ENCODE measurements at places on chromosomes 12 and 14.
A peak's percentile ranks its signal among the peaks of the same experiment; 100 is the strongest.

GRCh38 chr14:92978229-92979021 is 55.5 kb downstream of the CHGA start:
- no peak for DNase-seq

DNA sequence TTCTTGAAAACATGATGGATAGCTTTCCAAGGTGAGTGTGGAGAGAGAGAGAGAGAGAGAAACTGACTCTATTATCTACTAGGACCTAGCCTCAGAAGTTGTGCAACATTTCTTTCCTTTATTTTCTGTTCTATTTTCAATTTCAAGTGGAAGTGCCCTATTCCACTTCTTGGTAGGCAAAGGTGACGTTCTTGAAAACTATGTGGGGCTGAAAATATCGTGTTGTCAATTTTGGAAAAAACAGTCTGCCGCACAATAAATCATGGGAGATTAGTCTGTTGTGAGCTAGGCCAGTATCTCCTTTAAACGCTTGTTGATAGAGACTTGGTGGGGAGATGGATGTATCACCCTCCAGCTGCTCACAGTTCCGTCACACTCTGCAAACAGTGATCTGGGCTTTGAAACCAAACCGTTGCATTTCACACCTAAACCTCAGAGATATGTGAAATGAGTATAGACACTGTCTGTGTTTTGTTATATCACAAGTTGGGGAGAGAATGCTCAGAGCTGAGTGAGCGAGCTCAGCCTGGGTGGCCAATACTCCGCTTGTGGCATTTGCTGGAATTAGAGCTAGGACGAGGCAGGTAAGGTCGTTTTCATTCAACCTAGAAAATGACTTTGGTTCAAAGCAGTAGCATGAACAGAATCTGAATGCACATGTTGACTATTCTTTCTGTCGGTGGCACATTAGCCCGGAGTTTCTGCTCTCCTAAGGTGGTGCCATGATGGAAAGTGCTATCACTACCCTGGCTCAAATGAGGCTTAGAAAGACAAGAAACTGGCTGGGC is 75.1 kb upstream of the ST8SIA1 start:
- peak; percentile 25 for DNase-seq

GRCh38 chr12:22231836-22232235 is 102.7 kb downstream of the ST8SIA1 start:
- DNase-seq = no peak

DNA sequence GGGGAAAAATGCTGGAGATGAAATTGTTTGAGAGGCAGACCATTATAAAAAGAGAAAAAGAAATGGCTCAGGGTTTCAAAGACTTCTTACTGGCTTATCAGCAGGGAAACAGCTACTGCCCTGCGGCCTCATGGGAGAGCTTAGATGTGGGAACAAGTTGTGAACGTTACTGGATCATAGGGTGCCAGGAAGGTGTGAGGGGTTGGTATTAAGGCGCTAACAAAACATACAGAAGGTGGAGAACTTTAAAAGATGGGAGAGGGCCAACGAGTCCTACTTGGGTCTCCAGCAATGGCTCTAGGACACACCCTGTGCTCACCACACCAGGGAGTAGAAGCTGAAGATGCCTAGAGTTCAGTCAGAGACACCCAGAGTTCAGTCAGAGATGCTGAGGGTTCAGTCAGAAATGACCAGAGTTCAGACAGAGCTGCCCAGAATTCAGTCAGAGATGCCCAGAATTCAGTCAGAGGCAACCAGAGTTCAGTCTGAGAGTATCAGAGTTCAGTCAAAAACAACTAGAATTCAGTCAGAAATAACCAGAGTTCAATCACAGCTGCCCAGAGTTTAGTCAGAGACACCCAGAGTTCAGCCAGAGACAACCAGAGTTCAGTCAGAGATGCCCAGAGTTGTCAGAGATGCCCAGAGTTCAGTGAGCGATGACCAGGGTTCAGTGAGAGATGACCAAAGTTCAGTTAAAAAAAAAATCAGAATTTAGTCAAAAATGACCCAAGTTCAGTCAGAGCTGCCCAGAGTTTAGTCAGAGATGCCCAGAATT is 1103.6 kb downstream of the BCL11B start:
- DNase-seq = no peak
